ENCODE measurements at places on chromosomes 1 and 21.

DNA sequence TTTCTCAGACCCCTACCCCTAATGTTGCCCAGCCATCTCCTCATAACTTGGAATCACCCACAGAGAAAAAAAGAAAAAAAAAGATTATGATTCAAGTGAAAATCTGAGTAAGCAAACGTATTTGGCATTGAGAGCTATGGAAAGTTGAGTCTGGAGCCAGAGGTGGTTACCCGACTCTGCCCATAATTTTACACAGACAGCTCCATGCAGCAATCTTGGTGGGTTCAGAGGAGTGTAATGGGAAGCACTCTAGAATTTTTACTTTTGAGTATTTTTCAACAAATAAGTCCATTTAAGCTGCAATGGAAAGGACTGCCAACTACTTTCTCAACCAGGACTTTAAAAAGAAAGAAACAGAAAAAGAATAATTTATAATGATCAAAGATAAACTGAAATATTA lies 62.7 kb downstream of the ZC3H11B start:
- DNase-seq, result no peak

DNA sequence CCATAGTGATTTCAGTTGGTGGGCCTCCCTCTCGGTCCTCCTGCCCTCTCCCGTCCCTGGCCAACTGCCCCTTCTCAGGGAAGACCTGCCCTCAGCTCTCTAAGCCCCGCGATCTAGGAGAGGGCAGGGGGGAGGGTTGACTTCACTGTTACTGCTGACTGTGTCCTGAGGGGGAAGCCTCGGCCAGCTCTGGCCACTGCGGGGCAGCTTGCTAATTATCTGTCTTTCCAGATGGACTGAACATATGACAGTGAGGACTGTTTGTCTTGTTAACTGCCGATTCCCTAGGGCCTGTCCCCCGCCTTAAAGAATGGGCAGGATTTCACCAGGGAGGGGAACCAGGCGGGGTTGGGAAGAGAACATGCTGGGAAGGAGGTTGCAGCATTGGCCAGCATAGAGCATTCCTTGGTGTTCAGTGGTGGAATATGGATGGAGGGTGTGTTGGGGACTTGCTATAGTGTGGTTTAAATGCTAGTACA lies 22.9 kb downstream of the NIPAL3 start:
- DNase-seq, result no peak

DNA sequence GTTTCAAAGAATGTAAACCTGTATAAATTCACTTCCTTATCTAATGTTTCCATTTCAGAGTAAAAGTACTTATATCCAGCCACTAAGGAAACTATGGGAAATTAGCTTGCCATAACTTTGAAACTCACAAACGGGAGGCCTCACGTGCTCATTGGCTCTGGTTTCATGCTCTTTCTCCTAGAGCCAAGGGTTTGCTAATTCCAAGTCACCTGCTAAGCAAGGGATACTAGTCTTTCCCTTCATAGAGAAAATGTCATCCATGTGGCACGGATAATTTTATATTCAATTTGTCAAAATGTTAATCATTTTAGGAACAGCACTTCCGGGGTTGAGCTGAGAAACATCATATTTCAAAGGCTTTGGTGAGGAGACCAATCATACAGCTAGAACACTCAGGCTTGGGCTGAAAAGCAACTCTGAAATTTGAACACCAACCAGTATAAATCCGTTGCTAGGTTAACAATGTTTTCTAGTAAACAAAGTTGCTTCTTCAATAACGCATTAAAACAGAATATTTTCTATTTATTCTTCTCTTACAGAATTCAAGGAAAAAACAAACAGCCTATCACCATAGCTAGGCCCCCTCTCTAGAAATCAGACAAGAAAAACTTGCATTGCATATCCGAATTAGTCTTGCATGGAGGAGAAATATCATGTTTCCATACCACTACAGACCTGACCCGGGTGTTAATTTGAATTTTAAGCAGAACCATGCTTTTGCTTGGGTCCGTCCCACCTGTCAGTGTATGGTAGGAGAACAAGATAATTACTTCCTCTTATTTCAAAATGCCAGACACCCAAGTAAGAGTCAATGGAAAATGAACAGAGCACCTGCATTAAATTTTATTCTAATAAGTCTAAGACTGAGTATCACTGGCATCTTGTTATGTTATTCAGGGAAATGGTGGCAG lies 196.1 kb upstream of the ESRRG start:
- DNase-seq, result no peak

GRCh38 chr1:152052606-152053005 lies 15.8 kb upstream of the S100A11 start:
- DNase-seq, result peak; percentile 62

DNA sequence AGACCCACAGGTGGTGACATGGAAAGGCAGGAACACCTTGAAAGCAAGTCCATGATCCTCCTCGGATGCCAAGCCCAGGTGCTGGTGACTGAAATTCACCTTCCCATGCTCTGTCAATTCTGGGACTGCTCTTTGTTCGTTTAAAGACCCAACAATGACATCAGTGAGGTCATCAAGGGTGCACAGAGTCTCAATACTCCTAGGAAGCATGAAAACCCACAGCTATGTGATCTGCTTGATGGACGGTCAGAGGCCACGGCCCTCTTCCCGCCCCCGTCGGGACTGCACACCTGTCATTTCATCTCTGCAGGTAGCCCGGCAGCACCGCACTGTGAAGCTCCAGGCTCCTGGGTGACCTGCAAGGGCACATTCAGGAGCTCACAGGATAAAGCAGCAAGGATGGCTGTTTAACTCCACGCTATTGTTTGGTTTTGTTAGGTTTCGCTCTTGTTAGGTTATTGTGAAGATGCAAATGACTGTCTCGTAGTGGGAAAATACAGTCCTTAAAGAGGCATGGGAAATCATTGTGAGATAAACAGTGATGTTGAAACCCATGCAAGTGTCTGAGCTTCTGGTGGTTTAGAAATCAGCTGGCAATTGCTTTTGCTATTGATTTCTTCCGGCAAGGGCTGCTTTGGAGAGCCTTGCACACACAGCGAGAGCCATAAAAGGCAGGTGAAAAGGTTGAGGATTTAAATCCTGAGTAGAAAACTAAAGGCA lies 124.8 kb upstream of the AJAP1 start:
- DNase-seq, result no peak

DNA sequence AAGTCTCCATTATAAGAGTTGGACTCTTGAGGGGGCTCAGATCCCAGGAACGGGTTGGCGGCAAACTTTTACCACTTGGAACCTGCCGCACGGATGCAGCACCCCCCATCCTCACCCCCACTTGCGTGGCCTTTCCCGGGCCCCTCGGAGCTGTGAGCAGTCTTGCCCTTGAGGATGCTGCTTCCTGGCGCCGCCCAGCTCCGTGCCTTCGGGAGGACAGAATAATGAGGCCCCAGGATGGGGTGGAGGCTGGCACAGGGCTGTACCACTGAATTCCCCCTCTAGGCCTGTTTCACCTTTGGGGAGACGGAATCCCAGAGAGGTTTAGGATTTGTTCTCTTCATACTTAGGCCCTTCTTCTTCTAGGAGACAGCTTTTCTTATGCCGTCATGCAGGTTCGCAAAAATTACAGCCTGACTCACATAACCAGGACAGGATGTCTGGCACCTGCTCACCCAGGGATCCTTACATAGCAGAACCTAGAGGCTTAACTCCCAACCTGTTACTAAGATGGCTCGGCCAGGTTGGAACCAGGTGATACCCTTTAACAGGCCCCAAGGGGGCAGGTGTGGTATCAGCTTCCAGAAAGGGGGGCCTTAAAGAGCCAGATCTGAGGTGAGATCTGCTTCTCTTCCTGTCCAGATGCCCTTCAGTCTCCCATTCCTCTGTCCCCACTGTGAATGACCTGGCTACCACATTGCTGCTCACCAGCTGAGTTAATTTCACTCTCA lies 1.5 kb downstream of the TRNP1 start:
- no peak for DNase-seq

DNA sequence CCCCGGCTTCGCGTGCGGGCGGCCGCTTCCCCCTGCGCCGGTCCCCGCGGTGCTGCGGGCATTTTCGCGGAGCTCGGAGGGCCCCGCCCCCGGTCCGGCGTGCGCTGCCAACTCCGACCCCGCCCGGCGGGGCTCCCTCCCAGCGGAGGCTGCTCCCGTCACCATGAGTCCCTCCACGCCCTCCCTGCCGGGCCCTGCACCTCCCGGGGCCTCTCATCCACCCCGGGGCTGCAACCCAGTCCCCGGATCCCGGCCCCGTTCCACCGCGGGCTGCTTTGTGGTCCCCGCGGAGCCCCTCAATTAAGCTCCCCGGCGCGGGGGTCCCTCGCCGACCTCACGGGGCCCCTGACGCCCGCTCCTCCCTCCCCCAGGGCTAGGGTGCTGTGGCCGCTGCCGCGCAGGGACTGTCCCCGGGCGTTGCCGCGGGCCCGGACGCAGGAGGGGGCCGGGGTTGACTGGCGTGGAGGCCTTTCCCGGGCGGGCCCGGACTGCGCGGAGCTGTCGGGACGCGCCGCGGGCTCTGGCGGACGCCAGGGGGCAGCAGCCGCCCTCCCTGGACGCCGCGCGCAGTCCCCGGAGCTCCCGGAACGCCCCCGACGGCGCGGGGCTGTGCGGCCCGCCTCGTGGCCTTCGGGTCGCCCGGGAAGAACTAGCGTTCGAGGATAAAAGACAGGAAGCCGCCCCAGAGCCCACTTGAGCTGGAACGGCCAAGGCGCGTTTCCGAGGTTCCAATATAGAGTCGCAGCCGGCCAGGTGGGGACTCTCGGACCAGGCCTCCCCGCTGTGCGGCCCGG lies 159.2 kb downstream of the RUNX1 start:
- DNase-seq, result peak; percentile 21

DNA sequence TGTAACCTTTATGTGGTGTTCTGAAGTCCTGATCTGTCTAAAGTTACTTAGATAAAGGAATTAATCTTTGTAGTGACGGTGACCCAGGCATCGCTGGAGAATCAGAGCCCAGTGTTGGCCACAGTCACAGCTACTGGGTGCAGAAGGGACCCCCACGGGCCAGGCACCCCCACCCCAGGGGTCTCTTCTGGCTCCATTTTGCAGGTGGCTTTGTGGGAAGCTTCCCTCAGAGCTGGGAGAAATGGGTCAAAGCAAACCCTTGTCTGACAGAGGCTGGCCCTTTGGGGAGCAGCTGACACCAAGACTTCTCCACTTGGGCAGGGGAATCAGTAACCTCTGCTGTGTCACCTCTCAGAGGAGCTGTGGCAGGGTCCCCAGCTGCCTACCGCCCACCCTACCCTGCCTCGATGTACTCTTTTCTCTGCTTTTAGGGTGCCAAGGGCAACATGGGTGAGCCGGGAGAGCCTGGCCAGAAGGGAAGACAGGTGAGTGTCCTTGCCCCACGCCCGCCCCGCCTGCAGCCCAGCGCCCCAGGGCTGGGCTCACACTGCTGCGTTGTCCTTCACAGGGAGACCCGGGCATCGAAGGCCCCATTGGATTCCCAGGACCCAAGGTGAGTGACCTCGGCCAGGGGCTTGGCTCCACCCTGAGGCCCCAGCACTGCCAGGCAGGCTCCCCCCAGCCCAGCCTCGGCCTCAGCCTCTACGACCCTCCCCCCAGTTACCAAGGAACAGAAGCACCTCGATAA lies 17.7 kb downstream of the COL6A2 start:
- no peak for DNase-seq

DNA sequence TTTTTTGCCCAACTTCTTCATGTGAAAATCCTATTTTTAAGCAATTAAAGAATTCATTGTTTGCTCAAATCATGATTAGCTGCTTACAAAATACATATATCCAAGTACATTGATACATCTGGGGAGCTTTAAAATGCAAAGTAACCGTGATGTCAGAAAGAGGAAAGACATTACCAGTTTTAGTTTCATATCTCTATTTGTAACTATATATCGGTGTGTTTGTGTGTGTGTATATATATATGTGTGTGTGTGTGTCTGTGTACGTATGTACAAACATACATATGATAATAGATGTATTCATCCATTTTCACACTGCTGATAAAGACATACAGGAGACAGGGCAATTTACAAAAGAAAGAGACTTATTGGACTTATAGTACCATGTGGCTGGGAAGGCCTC lies 310.1 kb downstream of the DPYD start:
- DNase-seq, result no peak

DNA sequence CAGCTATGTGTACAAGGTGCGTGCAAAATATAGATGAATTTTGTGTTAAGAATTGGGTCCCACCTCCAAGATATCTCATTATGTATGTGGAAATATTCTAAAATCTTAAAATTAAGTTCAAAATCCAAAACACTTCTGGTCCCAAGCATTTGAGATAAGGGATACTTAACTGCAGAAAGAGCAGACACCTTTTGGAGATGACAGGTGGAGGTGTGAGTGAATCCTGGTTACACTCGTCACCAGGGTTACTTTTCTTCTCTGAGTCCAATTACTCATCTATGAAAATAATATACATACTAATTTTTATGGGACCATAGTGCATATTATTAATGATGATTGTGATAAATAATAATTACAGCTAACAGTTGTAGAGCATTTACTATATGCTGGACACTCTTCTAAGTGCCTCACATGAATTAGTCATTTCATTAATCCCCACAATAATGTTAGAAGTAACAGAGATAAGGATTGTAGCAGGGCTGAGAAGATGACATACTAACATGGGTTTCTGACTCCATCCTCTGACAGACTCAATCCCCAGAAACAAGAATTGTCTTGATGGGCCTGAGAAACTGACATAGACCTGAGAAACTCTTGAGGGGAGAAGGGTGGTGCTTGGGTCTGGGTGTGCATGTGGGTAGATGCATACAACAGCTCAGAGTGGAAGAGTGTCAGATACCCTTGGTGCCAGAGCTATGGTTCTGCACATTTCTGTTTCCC lies 8.3 kb upstream of the FASLG start:
- DNase-seq, result no peak

GRCh38 chr1:161843156-161843555 lies 77.0 kb downstream of the ATF6 start:
- no peak for DNase-seq

GRCh38 chr21:25878344-25878743 lies 143.6 kb downstream of the GABPA start:
- DNase-seq, result no peak

DNA sequence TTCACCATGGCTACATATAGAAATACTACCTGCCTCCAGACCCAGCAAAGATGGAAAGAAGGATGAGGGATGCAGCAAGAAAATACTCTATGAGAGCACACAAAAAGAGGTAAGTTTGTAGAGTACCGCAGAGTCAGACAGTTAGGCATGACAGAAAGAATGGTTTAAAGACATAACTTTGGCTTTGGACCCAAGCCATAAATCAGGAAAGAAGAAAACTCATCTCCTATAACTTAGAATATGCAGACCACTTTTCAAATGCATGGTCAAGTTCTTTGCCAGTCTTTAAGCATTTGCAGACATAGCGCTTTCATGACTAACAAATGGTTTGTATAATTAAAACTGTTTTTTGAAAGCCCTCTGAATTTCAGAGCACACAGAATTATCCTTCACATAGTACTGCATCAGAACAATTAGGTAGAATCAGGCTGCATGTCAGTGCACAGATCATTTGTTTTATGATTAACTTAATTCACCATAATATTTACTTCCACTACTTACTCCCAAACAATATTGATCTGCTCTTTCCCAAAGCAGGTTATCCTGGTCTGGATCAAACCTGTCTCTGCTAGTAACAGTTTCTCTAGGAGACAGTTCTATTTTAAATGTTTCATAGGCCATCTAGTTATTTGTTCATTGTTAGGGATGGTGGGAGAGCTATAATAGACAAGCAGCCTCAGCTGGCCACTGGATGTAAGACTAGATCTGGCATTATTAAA lies 280.7 kb upstream of the NR5A2 start:
- no peak for DNase-seq
